ENCODE measurements at places on chromosomes 5 and 9. TPM values are rescaled to one million over a fixed set of nuclear protein-coding genes. Genes with fewer than 3 reads are reported as not detected.

TRIM7 gene
- 28.1 TPM for total RNA-seq

GRCh38 chr5:133947431-133947841 lies 21.0 kb downstream of the C5orf15 start:
- no peak for DNase-seq

DNA sequence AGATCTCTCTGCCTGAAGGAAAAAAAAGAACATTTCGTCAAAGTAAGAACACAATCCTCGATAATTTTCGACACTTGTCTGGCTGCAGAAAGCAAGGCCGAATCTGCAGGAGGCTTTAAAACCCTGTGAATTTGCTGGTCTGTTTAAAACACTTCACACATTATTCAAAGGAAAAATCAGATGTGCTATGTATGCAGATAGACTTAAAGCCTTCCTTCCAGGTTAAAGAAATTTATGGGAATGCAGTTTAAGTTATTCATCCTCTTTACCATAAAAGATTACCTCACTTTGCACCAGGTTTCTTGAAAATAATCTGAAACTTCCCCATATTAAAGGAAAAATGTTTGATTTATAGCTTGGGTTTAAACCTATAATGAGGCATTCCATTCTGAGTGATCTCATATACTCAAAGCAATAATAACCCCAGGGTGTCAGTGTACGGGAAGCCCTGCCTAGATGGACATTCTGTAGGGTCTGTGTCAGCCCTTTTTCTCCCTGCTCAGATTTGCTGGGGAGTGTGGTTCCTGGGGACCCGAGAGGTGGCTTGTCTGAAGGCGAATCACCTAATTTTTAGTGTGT lies 323.5 kb upstream of the SLC24A2 start:
- DNase-seq, result no peak

DNA sequence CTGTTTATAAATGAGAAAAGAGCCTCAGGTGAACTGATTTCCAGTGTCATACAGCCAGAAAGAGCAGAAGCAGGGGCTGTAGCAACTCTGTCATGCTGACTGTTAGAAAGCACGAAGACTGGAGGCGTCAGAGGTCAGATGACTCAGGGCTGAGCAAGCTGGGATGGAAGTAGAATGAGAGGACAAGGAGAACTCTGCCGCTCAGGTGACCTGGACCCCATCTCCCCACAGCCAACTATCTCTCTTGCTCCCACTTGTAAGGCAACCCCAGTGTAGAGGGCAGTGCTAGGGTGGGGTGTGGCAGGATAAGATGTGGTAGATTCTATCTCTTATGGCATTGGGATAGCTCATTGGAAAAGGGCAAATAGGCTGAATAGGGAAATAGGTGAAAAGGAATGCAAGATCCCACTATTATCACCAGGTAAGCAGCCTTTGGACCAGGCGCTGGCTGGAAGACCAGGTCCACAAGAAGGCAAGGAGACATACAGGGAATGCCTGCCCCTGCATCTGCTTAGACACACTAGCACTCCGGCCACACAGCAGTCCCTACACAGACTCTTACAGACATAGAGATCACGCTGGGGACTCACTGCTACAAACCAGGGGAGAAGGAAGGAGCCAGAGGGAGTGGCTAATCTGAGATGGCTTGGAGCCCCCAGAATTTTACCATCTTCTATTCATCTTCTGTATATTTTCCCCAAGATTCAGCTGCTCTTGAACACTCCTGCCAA lies 21.2 kb upstream of the LOX start:
- peak; percentile 79 for DNase-seq

DNA sequence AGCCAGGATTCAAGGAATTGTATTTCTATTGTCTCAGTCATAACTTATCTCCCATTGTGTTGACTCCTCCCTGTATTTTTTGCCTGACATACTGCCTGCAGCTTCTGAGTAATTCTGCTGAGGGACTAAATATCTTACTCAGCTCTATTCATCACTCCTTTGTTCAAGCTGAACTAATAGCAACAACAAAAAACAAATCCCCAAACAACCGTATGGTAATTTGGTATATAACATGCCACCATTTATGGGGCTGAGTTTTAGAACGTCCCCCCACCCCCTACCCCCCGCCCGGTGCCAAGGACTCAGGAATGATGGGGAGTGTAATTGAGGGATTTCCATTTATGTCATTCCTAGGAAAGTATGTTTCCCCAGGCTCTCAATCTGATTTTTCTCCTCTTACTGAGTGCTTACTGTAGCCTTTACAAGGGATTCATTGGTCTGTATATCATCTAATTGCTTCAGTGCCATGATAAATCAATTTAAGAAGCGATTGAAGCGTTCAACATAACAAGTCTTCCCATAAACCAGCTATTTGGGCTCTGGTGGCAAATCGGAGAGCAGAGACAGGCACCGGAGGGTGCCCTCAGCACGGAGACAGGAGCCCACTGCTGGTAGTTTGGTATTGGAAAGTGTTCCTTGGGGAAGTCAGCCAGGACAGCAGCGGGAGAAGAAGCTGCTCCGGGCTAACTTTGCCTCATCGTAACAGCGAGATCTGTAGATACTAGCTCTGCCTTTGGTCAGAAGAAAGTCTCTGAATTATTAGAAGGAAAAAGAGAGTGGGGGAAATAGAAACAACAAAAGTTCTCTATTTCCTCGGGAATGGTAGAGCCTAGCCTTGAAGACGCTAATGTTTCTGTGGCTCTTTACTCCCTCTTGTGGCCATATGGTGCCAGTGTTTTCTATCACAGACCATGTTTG lies 40.7 kb upstream of the HSD17B4 start:
- peak; percentile 78 for DNase-seq

GRCh38 chr5:5536871-5537270 lies 114.4 kb downstream of the ICE1 start:
- no peak for DNase-seq

GRCh38 chr5:141371572-141372475 lies 1.8 kb downstream of the PCDHGB3 start:
- no peak for DNase-seq
